ENCODE measurements at places on chromosomes 2 and 18.

GRCh38 chr2:218896501-218897393, 16.1 kb downstream of the WNT10A start:
- H3K36me3 ChIP-seq = no peaks in the 10 kb centered on the region
- H3K27ac ChIP-seq = peak overlapping the region; percentile 95
- peak overlapping the region; percentile 53 for H3K4me3 ChIP-seq
- H3K4me1 ChIP-seq = peaks cover 64% of the 10 kb centered on the region

GRCh38 chr2:182240862-182241371, 185.9 kb downstream of the PDE1A start:
- no peak overlapping the region for H3K4me3 ChIP-seq
- no peaks in the 10 kb centered on the region for H3K4me1 ChIP-seq
- no peaks in the 10 kb centered on the region for H3K27me3 ChIP-seq
- H3K36me3 ChIP-seq = no peaks in the 10 kb centered on the region
- DNase-seq = no peak

- no peak overlapping the region for H3K27ac ChIP-seq
- H3K4me3 ChIP-seq = no peak overlapping the region
- no peaks in the 10 kb centered on the region for H3K27me3 ChIP-seq
- DNase-seq = no peak
- H3K36me3 ChIP-seq = no peaks in the 10 kb centered on the region
Observed at GRCh38 chr2:20099780-20100179, 48.4 kb upstream of the LAPTM4A start.

- no peaks in the 10 kb centered on the region for H3K27me3 ChIP-seq
- H3K27ac ChIP-seq = no peak overlapping the region
- H3K36me3 ChIP-seq = no peaks in the 10 kb centered on the region
- H3K4me3 ChIP-seq = no peak overlapping the region
- H3K4me1 ChIP-seq = no peaks in the 10 kb centered on the region
- DNase-seq = no peak
Observed at GRCh38 chr2:186917866-186918265, 68.9 kb upstream of the ZSWIM2 start.

DNA sequence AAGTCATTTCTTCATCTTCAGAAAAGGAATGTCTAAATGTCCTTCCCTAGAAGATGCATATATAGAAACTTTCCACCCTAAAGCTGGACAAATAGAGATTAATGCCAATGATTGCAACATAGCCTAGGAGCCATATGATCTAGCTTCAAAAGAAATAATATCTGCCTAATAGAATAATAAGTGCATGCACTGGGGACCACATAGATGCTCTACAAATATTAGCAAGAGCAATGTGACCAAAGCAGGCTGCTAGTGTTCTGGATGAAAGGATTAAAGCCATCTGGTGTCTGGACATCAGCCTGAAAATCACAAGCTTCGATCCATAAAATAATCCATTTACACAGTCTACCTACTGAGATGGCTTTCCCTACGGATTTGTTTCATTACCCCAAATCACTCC, 280.1 kb upstream of the KLHL14 start:
- no peaks in the 10 kb centered on the region for H3K36me3 ChIP-seq
- H3K27ac ChIP-seq = no peak overlapping the region
- no peaks in the 10 kb centered on the region for H3K27me3 ChIP-seq
- H3K4me3 ChIP-seq = no peak overlapping the region
- no peaks in the 10 kb centered on the region for H3K4me1 ChIP-seq

DNA sequence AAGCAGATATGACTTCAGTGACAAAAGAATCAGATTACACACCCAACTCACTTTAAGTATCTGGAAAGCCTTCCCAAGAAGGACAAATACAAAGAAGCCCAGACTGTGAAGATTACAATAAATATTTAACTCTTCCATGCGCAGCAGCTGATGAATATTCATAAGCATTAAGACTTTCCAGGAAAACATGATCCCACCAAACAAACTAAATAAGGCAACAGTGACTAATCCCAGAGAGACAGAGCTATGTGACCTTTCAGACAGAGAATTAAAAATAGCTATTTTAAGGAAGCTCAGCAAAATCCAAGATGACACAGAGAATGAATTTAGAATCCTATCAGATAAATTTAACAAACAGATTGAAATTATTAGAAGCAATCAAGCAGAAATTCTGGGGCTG, 108.2 kb upstream of the UBE2E3 start:
- H3K27ac ChIP-seq = no peak overlapping the region
- H3K4me1 ChIP-seq = no peaks in the 10 kb centered on the region
- no peak overlapping the region for H3K4me3 ChIP-seq
- H3K27me3 ChIP-seq = no peaks in the 10 kb centered on the region
- no peaks in the 10 kb centered on the region for H3K36me3 ChIP-seq
- no peak for DNase-seq

DNA sequence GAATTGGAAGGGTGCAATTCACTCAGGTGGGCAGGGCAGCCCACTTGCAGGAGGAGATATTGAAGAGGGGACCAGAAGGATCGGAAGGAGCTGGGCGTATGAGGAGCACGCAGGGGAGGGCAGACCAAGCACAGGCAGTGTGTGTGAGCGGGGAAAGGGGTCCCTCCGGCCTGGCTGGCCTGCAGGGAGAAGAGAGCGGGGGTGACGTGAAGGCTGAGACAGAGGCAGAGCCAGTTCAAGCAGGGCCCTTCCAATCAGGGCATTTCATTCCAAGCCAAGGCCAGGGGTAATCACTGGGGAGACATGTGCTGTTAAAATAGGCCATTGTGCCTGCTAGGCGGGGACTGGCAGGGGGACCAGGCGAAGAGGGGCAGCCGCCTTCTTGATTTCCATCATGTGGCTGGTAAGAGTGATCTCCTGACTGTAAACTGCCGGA, 62.2 kb downstream of the ACKR3 start:
- no peaks in the 10 kb centered on the region for H3K27me3 ChIP-seq
- no peak for DNase-seq
- no peak overlapping the region for H3K4me3 ChIP-seq
- no peaks in the 10 kb centered on the region for H3K4me1 ChIP-seq
- no peaks in the 10 kb centered on the region for H3K36me3 ChIP-seq

DNA sequence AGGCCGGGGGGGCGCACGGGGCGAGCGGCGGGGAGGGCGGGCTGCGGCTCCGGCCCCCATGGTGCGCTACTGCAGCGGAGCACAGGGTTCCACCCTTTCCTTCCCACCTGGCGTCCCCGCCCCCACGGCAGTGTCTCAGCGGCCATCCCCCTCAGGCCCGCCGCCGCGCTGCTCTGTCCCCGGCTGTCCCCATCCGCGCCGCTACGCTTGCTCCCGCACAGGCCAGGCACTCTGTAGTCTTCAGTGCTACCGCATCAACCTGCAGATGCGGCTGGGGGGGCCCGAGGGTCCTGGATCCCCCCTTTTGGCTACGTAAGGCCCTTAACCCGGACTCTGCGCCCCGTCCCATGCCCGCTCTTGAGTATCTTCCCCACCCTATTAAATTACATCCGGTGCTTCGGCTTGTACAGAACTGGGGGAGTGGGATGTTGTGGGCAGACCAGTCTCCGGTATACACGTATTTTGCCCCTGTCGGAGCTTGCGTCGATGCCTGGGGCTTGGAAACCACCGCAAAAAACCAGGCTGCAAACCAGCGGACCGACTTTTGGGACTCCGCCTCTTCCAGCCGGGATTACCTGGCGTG, 598 bp upstream of the WBP1 start:
- H3K4me3 ChIP-seq = peak overlapping the region; percentile 69
- peak; percentile 70 for DNase-seq
- H3K4me1 ChIP-seq = peaks cover 23% of the 10 kb centered on the region
- peaks cover 15% of the 10 kb centered on the region for H3K36me3 ChIP-seq

- H3K4me1 ChIP-seq = no peaks in the 10 kb centered on the region
- no peaks in the 10 kb centered on the region for H3K36me3 ChIP-seq
- H3K4me3 ChIP-seq = no peak overlapping the region
Observed at GRCh38 chr2:43609290-43609918, 13.6 kb upstream of the THADA start.
